ENCODE measurements at places on chromosomes 16 and 17.

GRCh38 chr16:30805370-30806169 lies 18.6 kb upstream of the ZNF629 start:
- DNase-seq = peak; percentile 80

- peak; percentile 89 for DNase-seq
Observed at GRCh38 chr17:20187049-20187448, 177.9 kb downstream of the SPECC1 start.

DNA sequence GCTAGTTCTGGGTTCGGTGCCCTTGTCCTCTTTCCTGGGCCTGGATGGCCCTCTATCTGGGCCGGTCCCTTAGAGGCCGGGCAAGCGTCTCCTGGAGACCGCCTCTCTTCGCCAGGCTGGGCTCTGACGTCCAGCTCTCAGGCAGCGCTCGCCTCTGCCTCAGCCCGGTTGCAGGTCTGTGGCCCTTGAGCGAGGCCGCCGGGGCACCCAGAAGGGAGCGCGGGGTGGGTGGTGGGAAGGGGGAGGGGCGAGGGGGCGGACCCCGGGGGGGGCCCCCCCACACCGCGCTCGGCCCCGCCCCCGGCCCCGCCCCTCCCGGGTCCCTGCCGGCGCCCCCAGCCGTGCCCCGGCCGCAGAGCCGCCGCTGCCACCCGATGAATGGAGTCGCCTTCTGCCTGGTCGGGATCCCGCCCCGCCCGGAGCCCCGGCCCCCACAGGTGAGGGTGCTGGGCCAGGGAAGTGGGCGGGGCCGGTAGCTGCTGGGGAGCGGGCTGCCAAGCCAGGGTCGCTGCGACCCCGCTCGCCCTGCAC lies at the start of gene ARHGAP23:
ARHGAP23 (plus strand) TSS at position 353 of the 531 bp plus-strand sequence; CDS start at position 375, 22 bp downstream.
- DNase-seq = peak; percentile 67

DNA sequence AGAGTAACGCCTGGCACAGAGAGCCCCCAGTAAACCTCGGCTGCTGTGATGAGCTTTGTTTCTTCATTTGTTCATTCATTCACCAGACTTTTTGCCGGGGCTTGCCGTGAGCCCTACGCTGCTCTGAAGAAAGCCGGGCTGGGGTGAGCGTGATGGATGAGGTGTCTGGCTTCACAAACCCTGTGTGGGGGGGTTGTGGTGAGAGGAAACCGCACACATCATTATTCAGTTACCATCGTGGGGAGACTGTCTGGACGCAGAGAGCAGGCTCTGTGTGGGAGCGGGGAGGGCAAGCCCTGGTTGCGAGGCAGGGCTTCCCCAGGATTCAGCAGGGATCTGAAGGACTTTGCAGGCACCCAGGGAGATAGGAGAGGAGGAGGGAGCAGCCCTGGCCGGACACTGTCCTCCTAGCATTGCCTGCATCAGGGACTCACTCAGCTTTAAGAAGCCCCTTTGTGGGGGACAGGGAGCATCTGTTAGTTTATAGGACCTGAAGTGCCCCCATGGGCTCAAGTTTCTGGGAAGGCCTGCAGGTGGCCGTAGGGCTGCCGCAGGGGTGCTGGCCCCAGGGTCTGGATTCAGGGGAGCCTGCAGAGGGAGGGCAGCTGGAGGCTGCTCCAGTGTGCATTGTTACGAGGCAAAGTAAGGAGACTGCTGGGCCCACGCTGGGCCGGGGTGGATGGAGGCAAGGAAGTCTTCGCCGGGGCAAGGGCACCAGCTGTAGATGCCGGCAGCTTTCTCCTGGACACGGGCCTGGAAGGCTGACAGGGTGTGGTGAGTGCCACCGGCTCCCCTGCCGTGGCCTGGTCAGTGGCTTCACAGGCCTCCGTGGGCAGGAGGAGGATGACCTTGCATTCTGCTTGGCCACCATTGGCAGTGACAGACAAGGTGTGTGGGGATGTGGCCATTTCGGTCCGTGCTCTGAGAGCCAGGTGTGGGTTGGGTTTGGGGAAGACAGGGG lies 334.5 kb downstream of the SEC14L1 start:
- DNase-seq = peak; percentile 94

DNA sequence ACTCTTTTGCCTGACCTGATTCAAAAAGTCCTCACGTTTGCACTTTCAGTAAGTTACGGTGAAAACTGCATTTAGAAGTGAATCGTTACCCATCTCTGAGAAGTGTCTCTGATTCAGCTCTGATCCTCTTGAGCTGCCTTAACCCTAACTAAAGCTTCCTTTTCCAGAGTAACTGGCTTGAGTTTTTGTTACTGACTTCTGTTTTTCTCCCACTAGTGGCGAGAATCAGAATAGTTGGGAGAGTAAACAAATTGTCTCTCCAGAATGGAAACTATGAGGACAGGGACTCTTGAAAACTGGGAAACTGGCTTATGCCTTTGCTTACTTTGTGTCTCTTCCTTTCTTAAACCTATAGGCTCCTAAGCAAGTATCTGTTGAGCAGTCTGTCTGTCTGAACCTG lies 31.3 kb upstream of the KPNB1 start:
- no peak for DNase-seq

- no peak for DNase-seq
Observed at GRCh38 chr16:1788095-1788707, 5.3 kb downstream of the IGFALS start.

DNA sequence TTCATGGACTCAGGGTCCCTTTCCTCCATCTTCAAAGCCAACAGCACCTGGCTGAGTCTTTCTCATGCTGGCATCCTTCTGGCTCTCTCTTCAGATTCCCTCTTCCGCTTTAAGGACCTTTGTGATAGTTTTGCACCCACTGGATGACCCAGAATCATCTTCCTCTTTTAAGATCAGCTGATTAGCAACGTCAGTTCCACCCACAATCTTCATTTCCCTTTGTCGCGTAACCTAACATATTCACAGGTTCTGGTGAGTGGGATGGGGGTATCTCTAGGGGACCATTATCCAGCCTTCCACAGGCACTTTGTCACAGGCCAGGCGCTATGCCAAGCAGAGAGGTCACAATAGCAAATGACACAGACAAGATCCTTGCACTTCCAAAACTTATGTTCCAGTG lies 593.8 kb downstream of the MAF start:
- no peak for DNase-seq

DNA sequence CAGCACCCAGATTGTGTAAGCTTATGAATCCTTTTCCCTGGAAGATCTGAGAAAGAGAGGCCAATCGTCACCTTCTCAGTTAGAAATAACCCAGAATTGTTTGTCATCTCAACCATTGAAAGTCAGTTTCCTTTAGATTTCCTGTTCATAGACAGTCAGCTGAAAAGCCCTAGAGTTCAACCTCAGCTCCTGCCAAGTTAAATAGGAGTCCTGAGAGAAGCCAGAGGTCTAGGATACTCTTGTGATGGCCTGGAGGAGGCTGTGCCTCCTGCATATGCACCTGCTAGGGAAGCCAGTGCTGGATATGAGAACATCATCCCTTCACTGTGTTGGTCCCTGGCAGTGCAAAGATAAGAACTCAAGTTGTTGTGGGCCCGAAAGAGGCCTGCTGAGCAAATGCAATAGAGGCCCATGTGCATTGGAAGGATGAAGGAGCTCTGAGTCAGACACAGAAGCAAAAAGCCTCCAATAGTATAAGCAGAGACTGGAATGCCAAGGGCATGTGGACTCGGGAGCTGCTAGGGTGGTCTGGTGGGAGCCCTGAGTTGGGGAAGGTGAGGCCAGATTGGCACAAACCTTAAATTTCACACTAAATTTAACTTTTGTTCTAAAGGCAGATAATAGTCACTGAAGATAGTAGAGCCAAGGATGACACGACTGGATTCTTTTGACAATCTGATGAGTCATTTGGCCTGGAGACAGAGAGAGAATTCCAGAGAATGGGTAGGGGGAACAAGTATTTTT lies 520.9 kb upstream of the CDH5 start:
- DNase-seq = no peak

- DNase-seq = no peak
Observed at GRCh38 chr17:29726715-29727252, 104.1 kb upstream of the CORO6 start.

DNA sequence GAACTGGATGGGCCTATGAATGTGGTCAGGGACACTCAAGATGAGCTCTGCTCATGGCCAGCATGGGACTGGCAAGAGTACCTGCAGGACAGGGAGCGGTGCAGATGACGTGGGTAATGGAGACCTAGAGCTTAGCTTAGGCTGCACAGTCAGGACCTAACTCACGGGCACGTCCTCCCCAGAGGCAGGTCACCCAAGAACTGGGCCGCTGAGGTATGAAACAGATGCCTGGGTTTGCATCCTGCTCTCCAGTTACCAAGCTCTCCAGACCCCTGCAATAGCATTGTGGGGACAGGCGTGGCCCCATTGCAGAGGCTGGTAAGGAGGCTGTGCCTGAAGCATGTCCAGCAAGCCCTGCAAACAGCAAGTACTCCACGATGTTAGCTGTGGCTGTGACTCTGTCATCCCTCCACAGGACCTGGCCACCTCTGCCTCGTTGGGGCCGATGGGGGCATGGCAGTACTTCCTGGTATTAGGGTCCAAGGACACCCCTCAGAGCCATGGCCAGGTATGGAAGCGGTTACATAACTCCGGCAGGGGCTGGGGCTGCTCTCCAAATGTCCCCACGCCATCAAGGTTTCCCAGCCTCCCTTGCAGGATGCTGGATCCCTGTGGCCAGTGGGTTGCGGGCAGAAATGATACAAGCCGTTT lies 37.5 kb upstream of the RBFOX3 start:
- DNase-seq = no peak

DNA sequence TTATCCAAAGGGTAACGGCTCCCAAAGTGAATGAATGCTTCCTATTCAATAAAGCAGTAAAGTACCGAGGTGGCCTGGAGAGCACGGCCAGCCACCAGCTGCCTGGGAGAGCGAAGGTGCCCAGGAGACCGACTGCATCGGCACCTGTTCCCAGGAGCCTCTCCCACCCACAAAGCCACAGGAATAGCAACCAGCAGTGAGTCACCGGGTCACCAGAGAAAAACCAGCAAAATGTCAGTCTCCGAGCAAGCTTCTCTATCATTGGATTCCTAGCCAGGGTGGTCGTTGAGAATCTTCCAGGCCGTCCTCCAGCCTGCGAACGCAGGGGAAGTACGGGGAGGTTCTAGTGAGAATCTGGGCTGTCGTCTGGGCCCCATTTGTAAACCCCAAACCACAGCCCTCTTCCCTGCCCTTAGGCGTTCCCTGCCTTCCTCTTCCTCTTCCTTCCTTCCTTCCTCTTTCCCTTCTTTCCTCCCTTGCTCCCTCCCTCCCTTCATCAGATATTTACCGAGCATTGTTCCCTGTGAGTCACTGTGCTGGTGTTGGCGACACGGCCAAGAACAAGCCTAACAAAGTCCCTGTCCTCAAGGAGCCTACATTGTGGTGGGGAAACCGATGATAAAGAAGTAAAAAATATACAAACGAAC lies 114.6 kb downstream of the SLC39A11 start:
- DNase-seq = peak; percentile 50

- peak; percentile 73 for DNase-seq
Observed at GRCh38 chr16:8874388-8874787, 5.6 kb upstream of the CARHSP1 start.

- DNase-seq = no peak
Observed at GRCh38 chr17:56595831-56596690, 2.6 kb downstream of the NOG start.

DNA sequence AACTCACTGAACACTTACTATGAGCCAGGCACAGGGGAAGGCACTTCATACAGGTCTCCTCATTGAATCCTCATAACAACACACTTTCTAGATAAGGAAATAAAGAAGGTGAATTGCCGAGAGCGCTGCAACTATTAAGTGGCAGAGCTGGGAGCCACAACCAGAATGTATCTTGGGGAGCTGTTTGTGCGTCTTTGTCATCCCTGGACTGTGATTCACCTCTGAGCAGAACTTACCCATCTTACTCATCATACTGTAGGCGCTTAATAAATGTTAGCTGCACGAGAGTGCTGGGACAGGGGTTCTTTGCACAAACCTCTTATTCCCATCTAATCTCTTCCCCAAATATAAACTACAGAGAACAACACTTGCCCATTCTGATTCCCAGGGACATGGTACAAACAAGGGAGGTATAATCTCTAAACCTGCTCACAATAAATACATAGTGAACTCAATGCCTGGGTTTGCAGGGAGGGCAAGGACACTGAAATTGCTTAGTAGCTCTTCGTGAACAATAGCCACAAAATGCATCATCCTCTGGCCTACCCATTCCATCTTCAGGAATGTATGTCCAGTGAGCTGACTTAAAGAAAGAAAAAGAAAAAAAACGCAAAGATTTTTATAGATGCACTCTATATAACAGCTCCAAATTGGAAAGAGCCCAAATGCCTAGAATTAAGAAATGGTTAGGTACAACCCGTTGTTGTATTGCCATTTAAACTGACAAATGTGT lies 43.0 kb downstream of the MYO18A start:
- DNase-seq = no peak
